Stimulated activated CD4-positive, alpha-beta T cell treated with anti-CD3 and anti-CD28 coated beads, Interleukin-1b, Interleukin-23, amount 100 ng/mL, for 48 hours (primary cell): ENCODE measurements at places on chromosomes 16 and 17.
A peak's percentile ranks its signal among the peaks of the same experiment; 100 is the strongest.

DNA sequence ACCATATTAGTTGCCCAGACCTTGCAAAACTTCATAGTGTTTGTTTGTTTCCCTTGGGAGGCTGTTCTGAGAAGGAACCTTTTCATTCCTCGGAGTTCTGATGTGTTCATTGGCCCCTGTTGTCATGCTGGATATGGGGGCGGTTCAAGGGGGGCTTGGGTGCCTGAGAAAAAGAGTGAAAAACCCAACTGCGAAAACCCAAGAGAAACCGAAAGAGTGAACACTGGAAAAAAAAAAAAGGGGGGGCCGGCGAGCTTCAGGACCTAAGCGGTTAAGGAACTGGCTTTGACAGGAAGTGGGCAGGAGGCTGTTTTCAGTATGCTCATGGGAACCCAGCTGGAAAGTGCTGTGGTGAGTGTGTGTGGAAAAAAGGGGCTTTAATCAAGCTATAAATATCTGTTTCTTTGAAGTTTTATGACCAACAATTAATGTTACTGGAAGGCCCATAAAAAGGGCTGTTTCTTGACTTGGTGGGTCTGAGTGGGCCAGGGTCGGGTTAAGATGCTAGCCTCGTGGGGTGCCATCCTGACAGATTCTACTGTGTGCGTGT, 510.7 kb downstream of the MAF start:
- DNase-seq = peak; percentile 78

DNA sequence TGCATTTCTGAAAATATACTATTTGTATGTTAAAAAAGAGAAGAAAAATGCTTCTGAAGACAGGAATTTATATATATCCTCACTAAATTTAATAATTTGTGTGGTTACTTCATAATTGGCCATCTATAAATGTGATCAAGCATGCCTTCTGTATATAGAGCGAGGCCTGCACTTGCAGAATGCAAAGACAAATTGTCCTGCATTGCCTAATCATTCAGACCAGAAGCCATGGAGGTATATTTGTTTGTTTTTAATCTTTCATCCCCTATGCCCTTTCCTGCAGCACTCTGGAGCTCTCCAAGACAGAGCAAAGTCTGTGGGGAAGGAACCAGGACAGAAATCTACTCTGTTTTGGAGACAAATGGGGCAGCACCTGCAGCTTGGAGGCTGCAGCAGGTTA, 23.8 kb upstream of the DDX52 start:
- no peak for DNase-seq

DNA sequence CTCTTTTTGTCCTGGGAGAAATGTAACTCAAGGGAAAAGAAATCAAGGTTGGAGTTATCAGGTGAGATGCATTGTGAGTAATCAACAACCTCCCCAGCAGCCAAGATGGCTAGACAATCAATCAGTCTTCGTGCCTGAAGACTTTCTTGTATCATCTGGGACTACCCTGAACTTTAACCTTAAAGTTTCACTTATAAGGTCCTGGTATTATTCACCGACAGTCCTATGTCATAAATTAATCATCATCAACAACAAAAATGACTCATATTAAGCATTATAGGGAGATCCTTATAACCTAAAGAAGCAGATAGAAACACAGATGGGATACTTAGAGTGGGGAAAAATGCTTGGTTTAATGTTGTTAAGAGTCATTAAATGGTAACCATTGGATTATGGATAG, 7.7 kb upstream of the TEKT3 start:
- no peak for DNase-seq

DNA sequence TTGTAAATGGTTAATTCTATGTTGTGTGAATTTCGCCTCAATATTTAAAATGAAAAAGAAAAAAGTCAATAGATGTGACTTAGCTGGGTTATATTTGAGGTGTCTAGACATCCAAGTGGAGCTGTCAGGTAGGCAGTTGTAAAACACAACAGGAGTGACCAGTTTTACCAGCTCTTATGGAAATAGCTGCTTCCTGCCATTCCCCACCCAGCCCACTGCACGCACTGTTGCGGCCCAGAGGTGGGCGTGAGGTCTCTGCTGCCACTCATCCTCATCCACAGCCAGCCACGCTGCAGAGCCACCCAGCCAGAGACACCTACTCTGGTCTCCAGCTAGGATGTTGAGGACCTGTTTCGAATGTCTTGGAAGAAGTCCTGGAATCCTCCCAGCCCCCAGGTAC, 3.4 kb upstream of the CARD14 start:
- no peak for DNase-seq

- no peak for DNase-seq
Observed at GRCh38 chr16:76879420-76879819, 311.6 kb upstream of the MON1B start.

DNA sequence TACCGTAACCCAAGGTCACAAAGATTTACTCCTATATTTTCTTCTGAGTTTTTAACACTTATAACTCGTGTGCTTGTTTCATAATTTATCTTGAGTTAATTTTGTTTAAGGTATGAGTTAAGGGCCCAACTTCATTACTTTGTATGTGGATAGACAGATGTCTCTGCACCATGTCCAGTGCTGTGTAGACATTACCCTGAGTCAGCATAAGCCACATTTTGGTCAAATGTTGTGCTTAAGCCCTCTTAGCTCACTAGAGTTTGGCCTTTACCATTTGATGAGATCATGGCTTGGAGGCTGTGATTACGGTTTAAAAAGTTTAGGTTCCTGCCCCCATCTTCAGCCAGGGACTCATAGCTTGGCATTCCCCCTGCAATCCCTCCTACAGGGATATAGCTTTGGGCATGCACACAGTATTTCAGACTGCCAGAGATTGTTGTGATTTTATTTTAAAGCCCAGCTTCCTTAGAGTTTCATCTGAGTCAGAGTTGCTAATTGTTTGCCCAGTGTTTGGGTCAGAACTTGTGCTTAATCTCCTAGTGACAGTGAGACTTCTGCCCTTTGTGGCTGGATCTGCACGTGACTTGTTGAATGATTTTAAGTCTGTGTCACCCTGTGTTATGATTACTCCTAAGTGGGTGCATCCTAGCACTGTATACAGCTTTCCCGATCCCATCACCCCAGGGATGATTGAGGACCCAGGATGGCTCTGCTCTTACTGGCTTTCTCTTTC, 393.1 kb downstream of the CNTNAP4 start:
- DNase-seq = no peak

DNA sequence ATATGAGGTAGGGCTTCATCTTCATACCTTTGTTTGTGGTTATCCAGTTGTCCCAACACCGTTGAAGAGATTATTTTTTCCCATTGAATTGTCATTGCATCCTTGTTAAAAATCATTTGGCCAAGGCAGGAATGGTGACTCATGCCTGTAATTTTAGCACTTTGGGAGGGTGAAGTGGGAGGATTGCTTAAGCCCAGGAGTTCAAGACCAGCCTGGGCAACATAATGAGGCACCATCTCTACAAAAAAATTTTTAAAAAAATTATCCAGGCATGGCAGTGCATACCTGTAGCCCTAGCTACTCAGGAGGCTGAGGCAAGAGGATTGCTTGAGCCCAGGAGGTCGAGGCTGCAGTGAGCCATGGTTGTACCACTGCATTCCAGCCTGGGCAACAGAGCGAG, 223.9 kb downstream of the TANC2 start:
- no peak for DNase-seq

DNA sequence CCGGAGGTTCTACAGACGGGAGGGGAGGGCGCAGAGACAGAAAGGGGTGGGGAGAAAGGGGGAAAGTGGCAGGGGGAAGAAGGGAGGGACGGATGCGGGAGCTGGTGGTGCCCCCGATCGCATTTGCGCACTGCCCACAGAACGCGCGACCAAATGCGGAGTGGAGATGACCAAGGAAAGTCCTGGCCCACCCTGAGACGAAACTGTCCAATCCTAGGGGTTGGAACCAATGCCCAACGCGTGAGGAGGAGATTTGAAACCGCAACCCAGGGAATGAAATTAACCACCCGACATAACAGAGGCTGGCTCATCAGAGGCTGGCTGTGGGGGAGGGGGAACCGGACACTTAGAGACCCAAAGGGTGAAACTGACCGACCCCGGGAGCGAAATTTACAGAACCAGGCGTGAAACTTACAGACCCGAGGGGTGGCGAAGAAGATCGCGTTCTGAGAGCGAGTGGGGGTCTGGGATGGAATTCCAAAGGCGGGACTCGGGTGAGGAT, 1.4 kb downstream of the HES7 start:
- DNase-seq = no peak

- no peak for DNase-seq
Observed at GRCh38 chr16:85836706-85837582, 37.4 kb downstream of the COX4I1 start.
